Lower leg skin (tissue), 4 donors: ENCODE measurements at places on chromosomes 13 and 19. TPM values are rescaled to one million over a fixed set of nuclear protein-coding genes. Genes with fewer than 3 reads are reported as not detected.

CD22 gene
- 4.2 TPM for total RNA-seq

C19orf47 gene
- 12.7 TPM for total RNA-seq

MEIS3 gene
- 8.5 TPM for total RNA-seq

TNFSF9 gene
- 1.2 TPM for total RNA-seq

ZNF320 gene
- total RNA-seq, result 11.2 TPM

KCNJ14 gene
- 1.0 TPM for total RNA-seq

IQCN gene
- 3.2 TPM for total RNA-seq

GRCh38 chr13:26228096-26228495 is 6.0 kb upstream of the RNF6 start:
- no peak for DNase-seq

DNA sequence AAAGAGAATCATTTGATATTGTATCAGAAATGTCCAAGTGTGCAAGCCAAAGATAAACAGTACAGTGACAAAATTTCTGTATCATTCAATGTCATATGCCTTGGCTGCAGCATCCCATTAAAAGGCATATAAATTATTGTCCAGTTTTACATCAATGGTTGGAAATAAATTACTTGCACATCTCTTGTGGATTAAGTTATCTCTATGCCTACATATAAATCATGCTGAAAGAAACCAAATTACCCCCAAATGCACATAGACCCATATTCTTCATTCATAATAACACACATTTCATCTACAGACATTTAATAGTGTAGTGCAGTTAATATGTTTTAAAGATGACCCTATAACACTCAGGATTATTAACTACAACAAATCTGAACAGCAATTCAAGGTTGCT is 1415.7 kb upstream of the PCDH9 start:
- no peak for DNase-seq

DNA sequence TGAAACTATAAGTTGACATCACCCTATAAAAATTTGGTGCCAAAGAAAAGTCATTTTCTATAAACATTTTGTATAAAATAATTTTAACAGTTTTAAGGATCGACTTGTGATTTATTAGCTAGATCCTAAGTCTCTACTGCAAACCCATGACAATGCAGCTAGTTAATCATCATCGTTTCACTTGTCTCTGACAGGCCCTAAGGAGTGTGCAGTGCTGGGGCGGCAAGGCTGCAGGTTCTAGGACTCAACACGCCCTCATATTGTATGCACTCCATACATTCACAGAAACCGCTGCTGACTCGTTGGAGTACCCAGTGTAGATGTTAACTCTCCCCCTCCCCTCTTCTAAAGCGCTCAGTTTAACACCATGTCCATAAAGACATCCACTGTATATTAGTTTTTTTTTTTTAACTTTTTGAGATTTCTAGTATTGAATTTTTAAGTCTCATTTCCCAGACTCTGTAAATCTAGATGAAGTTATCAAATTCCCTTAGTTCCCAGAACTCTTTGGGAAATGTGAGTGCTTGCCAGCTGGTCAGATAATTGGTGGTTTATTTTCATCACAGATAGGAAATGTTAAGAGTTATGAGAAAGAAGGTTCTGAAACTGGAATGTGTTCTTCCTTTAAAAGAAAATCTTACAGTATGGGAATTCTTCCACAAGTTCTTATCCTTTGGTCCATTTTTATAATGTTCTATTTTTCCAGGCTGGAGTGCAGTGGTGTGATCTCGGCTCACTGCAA is 162.8 kb upstream of the RNF113B start:
- DNase-seq, result no peak

DNA sequence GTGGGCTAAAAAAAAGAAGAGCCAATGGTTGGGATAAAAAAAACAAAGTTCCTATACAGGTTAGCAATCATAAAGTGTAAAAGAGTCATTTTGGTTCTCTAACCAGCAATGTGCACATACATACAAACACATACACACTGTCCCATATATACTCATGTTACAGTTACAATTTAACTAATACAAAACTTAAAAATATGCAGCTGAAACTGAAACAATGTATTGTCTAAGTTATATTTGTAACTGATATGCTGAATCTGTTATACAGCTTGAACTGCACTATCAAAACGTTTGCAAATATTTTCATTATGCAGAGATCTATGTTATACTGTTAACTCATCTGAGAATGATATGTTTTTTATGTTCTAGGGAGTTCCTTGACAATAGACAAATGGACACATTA is 173.7 kb downstream of the KLF12 start:
- DNase-seq, result no peak

- DNase-seq, result no peak
Observed at GRCh38 chr13:54033323-54033861, 1004.8 kb downstream of the OLFM4 start.

GRCh38 chr13:42836930-42837690 is 55.7 kb downstream of the FAM216B start:
- DNase-seq, result no peak

DNA sequence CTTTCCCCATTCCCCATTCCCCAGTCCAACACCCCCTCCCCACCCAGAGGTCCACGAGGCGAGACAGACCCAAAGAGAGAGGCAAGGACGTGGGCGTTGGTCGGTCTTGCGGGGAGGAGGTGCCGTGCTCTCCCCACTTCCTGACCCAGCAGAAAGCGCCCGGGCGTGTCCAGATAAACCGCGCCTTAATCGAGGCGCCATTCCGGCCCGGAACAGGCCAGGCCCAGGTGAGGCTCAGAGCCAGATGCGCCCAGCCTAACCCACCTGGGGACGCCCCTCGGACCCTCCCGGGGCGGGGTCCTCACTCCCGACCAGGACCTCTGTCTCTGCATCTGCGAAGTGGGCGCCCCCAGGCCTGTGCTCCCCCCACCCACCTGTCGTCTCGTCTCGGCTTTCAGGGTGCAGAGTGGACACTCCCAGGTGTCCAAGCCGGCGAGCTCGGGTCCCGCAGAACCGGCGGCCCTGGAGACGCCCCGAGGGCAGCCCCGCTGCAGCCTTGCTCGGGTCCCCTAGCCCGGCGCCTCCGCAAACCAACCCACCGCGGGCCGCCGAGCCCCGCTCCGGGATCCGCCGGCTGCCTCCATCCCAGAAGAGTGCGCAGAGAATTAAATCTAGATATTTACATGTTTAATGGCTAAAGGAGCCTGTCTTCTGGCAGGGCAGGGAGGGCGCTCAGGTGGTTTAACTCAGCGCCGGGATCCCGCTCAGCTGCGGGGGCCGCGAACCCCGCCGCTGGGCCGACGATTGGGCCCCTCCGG is 5.0 kb upstream of the ONECUT3 start:
- no peak for DNase-seq

DNA sequence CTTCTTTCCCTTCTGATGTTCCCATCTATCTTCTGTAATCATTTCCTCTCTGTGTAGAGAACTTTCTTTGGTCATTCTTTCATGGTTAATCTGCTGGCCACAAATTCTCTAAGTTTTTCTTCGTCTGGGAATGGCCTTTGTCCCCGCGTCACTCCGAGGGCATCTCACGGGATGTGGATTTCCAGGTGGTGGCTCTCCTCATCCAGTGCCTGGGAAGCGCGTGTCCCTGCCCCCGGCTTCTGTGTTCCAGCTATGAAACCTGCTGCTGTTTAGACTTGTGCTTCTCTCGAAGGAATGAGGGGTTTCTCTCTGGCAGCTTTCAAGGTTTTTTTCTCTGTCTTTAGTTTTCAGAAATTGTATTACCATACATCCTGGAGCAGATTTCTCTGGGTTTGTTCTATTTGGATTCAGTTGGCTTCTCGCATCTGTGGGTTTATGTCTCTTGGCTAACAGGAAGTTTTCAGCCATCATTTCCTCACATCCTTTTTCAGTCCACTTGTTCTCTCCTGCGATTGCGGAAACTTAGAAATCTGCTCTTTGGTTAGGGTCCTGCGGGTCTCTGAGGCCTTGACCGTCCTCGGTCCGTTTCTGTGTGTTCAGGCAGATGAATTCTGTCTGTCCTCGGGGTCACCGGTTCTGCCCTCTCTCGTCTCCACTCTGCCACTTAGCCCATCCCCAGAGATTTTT is 36.9 kb upstream of the DCUN1D2 start:
- DNase-seq, result peak; percentile 40

DNA sequence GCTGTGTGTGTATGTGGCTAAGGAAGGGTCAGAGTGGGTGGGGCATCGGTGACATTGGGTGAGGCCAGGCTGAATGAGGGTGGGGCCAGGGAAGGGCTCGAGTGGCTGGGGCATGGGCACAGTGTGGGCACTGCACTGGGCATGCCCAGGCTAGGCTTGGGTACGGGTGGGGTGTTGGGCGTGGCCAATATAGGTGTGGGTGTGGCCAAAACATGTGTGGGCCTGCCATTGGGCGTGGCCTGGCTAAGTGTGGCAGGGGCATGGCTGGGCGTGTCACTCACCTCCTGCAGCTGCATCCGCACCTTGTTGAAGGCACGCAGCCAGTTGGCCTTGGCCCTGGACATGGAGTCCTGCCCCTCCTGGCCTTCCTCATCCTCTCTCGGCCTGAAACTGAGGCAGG is 33.2 kb downstream of the UNC13A start:
- DNase-seq, result no peak

DNA sequence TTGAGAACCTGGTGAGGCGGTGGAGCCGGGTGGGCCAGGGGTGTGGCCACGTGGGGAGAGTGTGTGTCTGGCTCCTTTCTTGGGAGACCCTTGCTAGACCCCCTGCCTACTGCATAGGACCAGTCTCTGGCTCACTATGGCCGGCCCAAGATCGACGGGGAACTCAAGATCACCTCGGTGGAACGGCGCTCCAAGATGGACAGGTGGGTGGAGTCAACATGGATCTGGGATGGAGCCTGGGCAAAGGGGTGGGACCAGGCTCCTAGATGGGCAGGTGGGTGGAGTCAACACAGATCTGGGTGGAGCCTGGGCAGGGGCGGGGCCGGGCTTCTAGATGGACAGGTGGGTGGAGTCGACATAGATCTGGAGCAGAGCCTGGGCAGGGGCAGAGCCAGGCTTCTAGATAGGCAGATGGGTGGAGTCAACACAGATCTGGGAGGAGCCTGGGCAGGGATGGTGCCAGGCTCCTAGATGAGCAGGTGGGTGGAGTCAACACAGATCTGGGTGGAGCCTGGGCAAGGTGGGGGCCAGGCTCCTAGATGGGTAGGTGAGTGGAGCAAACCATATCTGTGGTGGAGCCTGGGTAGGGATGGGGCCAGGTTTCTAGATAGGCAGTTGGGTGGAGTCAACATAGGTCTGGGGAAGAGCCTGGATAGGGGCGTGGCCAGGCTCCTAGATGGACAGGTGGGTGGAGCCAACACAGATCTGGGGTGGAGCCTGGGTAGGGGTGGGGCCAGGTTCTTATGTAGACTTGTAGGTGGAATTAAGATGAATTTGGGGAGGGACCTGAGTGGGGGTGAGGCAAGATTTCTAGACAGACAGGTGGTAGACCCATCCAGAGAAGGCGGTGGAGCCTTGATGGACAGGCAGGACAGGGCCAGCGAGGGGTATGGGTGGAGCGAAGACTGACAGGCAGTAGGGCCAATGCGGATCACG is 56.5 kb downstream of the VAV1 start:
- no peak for DNase-seq

GRCh38 chr19:39223703-39224279 is 19.7 kb upstream of the SYCN start:
- DNase-seq, result no peak

DNA sequence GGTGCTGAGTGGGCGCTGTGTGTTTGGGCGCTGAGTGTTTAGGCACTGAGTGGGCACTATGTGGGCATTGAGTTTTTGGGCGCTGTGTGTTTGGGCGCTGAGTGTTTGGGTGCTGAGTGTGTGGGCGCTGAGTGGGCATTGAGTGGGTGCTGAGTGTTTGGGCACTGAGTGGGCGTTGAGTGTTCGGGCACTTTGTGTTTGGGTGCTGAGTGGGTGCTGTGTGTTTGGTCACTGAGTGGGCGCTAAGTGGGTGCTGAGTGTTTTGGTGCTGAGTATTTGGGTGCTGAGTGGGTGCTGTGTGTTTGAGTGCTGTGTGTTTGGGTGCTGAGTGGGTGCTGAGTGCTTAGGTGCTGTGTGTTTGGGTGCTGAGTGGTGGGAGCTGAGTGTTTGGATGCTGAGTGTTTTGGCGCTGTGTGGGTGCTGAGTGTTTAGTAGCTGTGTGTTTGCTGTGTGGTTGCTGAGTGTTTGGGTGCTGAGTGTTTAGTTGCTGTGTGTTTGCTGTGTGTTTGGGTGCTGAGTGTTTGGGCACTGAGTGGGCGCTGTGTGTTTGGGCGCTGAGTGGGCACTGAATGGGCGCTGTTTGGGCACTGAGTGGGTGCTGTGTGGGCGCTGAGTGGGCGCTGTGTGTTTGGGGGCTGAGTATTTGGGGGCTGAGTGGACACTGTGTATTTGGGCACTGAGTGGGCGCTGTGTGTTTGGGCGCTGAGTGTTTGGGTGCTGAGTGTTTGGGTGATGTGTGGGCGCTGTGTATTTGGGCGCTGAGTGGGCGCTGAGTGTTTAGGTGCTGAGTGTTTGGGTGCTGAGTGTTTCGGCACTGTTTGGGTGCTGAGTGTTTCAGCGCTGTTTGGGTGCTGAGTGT is 47.2 kb upstream of the F7 start:
- no peak for DNase-seq

- no peak for DNase-seq
Observed at GRCh38 chr13:52009946-52010345, 1.3 kb downstream of the ATP7B start.

DNA sequence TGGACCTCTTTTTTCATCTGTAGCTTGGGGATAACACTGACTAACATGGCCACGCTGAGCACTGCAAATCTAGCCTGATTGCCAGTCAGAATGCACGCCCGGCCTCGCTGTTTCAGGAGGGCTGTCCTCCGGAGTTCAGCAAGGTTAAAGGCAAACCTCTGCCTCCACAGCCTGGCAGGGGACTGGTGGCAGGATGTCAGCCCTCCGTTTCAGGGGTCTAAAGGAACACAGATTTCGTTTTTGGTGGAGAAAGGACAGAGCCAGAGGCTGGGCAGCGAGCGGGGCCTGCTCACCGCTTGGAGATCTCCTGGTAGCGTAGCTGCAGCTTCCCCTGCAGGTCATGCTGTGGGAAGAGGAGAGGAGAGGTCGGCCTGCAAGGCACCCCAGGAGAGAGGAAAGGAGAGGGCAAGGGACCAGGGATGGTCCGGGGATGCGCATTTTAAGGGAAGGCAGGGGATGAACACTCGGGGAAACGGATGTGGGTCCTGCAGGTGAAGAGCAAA is 560 bp downstream of the NDUFA7 start:
- DNase-seq, result no peak

- no peak for DNase-seq
Observed at GRCh38 chr19:6679139-6679538, 9.2 kb upstream of the TNFSF14 start.

GRCh38 chr19:30160426-30160825 is 211.8 kb upstream of the ZNF536 start:
- peak; percentile 63 for DNase-seq

DNA sequence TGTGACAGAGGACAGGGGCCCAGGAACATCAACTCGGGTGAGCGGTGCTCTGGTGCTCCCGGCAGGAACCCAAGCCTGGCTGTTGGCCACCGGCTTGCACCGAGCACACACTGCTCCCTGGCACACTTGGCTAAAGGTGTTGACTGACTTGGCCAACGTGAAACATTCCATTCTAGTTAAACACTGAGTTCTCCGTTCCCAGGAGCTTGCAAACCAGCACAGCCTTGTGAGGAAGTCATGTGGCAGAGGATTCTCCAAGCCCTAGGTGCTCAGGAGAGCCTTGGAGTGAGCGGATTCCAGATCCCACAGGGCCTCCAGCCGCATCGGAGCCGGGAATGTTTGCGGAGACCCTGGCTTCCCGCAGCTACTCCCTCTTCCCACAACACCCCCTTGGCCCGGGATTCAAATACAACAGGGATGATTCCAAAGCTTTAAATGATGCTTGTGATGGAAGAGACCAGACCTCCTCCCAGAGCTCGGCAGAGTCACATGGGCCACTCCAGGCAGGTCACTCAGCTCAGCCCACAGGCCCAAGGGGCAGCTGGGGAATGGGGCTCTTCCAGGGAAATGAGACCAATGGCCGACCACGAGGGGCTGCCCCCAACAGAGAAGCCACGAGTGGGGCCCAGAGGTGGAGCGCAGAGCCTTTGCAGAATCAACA is 2.9 kb downstream of the C13orf46 start:
- DNase-seq, result peak; percentile 66
